ENCODE measurements at places on chromosomes 2 and 18. TPM values are rescaled to one million over a fixed set of nuclear protein-coding genes. Genes with fewer than 3 reads are reported as not detected.

- H3K4me3 ChIP-seq: no peak overlapping the region
- no peaks in the 10 kb centered on the region for H3K27me3 ChIP-seq
- no peak for DNase-seq
- H3K36me3 ChIP-seq: no peaks in the 10 kb centered on the region
Observed at GRCh38 chr18:36977121-36977520, 148.2 kb downstream of the KIAA1328 start.

DNA sequence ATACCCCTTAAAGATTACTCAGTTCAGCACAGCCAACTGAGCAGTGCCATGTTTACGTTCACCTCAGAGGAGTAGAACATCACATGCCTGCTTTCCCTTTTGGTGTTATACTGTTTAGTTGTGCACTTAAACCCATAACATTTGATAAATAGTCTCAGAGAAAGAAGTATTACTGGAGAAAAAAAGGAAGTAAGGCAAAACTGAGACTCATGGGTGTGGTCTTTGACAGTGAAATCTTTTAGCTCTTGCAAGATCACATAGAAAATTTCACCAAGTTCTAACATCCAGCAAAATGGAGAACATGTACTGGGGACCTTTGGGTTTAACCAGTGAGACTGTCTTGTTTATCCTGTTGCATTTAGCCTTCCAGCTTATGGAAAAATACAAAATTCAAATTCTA is 5.6 kb downstream of the TANK start:
- H3K36me3 ChIP-seq: no peaks in the 10 kb centered on the region
- DNase-seq: peak; percentile 23
- no peaks in the 10 kb centered on the region for H3K27me3 ChIP-seq
- peaks cover 8% of the 10 kb centered on the region for H3K4me1 ChIP-seq
- no peak overlapping the region for H3K4me3 ChIP-seq

DNA sequence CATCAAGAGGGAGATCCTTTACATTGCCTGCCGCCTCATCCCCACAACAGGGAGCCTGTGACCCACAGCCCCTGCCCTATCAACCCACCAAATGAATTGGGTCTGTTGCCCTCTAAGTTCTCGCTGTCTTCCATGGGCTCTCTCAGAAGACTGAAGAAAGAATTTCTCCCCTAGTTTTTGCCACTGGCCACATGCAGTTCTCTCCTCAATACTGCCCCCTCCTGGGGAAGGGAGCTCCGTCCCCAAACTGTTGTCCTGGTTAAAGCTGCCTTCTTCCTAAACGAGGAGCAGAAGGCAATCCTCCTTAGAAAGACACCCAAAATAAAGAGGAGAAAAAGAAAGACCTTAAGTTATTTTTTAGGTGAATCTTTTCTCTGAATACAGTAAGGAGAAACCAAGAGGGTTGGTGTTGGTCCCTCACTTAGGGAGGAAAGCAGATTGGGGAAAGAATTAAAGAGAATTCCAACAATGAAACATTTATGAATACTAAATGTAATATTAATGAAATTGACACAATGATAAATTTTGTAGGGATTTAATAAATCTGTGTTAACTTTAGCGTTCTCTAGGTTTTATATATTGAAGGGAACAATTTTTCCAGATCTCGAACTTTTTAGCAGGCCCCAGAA is 31.1 kb upstream of the SATB2 start:
- H3K36me3 ChIP-seq: no peaks in the 10 kb centered on the region
- no peak overlapping the region for H3K4me3 ChIP-seq
- H3K27ac ChIP-seq: no peak overlapping the region
- H3K27me3 ChIP-seq: no peaks in the 10 kb centered on the region

DNA sequence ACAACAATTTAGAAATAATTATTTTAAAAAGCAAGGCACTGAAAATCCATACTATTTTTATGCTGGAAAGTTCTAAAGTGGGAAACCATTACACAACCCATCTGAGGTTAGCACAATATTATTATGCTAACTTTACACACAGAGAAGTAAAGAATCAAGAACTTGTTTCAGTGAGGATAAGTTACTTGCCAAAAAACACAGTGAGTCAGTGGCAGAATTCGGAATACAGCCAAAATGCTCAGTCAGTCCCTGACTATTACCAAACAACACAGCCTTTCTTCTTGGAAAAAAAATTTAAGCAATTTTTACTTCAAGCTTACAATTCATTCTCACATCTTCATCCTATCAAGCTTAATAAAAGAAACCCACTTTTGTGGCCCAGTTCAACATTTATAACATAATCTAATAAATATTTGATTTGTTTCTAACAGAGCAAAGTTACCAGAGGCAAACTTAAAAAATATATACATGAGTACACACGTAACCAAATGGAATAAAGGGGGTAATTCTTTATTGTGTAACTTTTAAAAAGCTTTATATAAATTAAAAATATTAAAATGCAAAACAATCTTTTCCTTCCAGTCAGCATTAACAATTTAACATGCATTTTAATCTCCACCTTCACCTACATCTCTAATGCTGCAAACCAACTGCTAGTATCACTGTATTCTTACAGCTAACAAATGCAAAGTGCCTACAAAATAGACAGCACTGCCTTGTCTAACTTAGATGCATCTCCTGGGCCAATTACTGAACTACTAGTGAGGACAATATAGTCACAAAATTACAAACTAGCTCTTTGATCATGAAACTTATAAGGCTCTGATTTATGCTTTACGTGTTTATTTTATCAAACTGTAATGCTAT is 55.2 kb downstream of the CCDC88A start:
- no peaks in the 10 kb centered on the region for H3K27me3 ChIP-seq
- H3K4me1 ChIP-seq: no peaks in the 10 kb centered on the region
- no peaks in the 10 kb centered on the region for H3K36me3 ChIP-seq
- DNase-seq: peak; percentile 96

GRCh38 chr2:176468457-176469113 is 199.3 kb downstream of the MTX2 start:
- H3K4me3 ChIP-seq: no peak overlapping the region
- H3K4me1 ChIP-seq: no peaks in the 10 kb centered on the region
- no peaks in the 10 kb centered on the region for H3K27me3 ChIP-seq

DNA sequence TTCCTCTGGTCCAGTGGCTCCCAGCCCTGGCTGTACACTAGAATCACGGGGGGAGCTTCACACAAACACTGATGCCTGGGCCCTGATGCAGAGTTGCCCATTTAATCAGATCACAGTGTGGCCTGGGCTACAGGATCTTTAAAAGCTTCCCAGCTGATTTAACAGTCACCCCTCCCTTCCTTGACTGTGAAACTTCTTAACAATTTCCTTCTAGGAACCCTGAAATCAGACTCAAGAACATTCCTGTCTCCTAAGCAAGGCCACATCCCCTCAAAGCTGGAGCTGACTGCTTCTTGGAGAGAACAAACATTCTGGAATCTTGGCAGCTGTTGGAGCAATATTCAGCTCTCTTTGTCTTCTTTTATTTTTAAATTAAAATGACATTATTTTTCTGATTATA is 88.7 kb downstream of the ADD2 start:
- H3K27ac ChIP-seq: no peak overlapping the region
- H3K4me3 ChIP-seq: no peak overlapping the region
- no peaks in the 10 kb centered on the region for H3K4me1 ChIP-seq
- H3K27me3 ChIP-seq: no peaks in the 10 kb centered on the region
- no peak for DNase-seq

DNA sequence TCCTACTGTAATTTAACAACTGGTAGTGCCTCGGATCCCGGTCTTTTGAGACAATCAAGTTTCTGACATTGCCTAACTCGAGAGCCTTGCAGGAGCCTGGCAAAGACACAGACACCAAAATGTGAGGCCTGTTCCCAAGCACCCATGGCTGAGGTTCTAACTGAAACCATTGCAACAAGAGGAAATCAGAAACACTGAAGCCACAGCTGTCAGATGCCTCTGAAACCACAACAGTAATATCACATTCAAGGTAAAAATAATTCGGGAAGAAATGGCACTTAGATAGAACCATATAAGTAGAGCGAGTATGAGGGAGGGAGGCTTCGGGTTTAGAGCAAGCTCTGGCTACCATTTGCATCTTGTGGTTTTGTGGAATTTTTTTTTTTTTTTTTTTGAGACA is 285.9 kb downstream of the FBXO15 start:
- no peaks in the 10 kb centered on the region for H3K27me3 ChIP-seq
- no peak overlapping the region for H3K4me3 ChIP-seq

- H3K27ac ChIP-seq: no peak overlapping the region
- H3K36me3 ChIP-seq: no peaks in the 10 kb centered on the region
- no peak for DNase-seq
- H3K4me1 ChIP-seq: no peaks in the 10 kb centered on the region
- H3K4me3 ChIP-seq: no peak overlapping the region
- H3K27me3 ChIP-seq: no peaks in the 10 kb centered on the region
Observed at GRCh38 chr2:239368321-239368720, 32.5 kb downstream of the HDAC4 start.

- H3K4me1 ChIP-seq: no peaks in the 10 kb centered on the region
- H3K27me3 ChIP-seq: no peaks in the 10 kb centered on the region
- DNase-seq: no peak
- H3K4me3 ChIP-seq: no peak overlapping the region
Observed at GRCh38 chr2:3311601-3312000, 66.0 kb downstream of the EIPR1 start.

The PLCD4 gene
- total RNA-seq: 10.7 TPM

The FRZB gene
- total RNA-seq: 2.0 TPM

The DSG1 gene
- not detected for total RNA-seq

The CYS1 gene
- total RNA-seq: 5.1 TPM

Data from fibroblast of lung (primary cell).